ENCODE measurements at places on chromosomes 6 and 20.
A peak's percentile ranks its signal among the peaks of the same experiment; 100 is the strongest.

DNA sequence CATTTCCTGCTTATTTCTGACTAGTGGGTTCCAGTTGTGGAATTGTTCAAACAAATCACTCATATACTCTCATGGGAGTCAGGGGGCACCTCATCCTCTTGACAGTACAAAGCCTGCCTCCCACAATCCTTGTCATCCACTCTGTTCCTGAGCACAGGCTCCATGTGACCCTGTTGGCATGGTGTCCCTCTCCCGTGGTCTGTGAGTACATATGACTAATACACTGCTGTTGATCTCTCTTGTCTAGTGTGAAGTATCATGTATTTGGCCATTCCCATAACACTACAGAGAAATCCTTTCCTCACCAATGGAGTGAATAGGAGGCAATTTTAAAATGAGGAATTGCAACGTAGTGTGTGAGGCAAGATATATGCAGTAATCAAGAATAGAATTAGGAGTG lies 185.3 kb downstream of the OGFRL1 start:
- no peak for DNase-seq

- DNase-seq: no peak
Measured at GRCh38 chr6:138654715-138655634, 118.6 kb upstream of the CCDC28A start.

DNA sequence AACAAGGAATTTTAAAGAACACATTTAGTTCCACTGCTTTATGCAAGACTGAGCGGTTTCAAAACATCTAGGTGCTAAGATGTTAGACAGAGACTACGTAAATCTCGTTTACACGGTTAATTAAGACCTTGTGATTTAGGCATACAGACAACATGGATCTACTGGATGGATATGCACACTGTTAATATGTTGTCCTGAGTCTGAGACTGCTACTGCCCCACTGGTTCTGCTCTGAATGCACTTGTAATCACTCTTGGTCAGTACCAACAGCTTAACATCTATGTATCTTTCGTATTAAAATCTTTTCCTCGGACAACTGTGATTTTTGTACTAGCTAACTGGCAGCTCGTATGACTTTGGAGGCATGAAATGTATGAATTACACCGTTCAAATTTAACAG lies 3.1 kb downstream of the MAN1A1 start:
- no peak for DNase-seq

GRCh38 chr20:49976542-49976941 lies 6.2 kb upstream of the SNAI1 start:
- DNase-seq: no peak

DNA sequence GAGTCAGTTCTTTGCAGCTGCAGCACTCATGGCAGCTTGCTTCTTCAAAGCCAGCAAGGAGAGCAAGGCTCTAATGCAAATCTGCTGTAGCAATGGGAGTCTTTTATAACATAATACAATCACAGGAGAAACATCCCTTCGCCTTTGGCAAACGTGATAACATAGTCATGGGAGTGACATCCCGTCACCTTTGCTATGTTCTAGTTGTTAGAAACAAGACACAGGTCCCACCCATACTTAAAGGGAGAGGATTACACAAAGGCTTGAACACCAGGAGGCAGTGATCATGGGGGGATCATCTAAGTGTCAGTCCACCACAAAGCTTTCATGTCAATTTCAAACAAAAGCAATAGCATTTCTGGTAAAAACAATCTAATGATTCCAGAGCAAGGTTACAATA lies 40.1 kb upstream of the PHACTR2 start:
- no peak for DNase-seq

DNA sequence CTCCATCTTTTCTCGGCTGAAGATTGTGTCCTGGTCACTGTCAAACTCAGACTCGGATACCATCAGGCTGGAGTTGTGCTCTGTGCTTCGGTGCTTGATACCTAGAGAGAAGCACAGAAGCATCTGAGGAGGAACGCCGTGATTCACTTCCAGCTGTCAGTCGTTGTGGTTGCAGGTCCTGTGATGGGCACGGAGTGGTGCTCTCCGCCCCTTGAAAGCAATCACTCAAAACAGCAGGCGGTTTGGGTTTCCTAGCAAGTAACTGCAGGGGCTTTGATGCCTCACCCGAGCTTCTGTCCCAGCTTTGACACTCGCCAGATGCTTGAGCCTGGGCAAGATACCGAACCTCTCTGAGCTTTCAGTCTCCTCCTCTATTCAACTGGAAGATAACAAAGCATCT lies 52.5 kb downstream of the ALDH5A1 start:
- DNase-seq: peak; percentile 38

- no peak for DNase-seq
Measured at GRCh38 chr6:150256618-150257272, 112.1 kb upstream of the IYD start.

DNA sequence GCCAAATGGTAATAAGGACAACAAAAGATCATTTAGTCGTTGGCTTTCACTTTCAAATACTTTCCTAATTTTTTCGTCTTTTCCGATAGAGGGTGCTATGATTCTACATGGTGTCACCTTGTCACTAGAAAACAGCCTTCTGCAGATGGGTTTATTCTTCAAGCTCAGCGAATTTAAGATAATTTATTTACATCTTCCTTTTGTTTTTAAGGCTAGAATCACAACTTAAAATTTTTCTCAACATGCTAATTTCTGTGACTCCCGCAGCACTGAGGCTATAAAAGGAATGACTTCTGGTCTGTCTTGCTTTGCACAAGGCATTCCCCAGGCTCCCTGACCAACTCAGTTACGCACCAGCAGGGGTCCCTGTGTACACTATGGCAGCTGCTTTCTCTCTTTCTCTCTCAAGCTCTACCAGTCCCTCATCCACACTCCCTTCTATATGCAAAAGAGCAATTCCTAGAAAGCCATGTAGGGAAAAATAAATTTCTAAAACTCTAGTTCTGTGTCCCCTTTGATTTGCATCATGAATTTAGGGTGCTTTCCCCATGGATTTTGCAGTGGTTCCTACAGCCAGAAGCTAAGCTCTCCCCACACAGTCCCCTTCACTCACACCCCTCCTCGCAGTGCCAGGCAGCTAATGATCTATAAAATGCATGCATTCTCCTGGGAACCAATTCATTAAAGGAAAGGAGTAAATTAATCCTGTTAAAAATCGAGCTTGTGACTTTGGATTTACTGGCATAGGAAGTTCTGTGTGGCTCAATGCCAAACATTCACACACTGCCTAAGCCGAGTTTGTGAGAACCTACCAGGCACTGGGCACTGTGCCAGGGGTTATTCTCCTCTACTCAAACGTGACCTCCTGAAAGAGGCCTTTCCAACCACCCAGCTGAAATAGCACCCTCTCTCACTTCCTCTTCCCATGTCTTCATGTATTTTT lies 74.5 kb downstream of the DCDC2 start:
- no peak for DNase-seq

GRCh38 chr6:131949909-131950766 lies 1.0 kb downstream of the CCN2 start:
- DNase-seq: no peak

DNA sequence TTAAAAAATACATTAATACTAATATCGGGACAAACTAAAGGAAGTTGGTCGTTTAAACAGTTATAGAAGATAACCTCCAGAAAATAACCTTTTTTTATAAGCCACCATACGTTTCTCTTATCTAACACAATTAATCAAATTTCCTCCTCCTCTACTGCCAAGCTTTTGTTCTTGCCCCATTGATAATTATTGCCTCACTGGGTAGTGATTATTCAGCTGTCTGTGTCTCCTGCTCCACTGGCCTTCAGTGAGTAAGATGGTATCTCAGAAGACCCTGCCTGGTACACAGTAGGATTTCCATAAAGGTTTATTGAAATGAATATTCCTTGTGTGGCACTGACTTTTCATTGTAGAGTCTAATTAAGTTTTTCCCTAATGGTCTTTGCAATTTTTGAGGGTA lies 165.5 kb upstream of the SCGN start:
- DNase-seq: no peak

DNA sequence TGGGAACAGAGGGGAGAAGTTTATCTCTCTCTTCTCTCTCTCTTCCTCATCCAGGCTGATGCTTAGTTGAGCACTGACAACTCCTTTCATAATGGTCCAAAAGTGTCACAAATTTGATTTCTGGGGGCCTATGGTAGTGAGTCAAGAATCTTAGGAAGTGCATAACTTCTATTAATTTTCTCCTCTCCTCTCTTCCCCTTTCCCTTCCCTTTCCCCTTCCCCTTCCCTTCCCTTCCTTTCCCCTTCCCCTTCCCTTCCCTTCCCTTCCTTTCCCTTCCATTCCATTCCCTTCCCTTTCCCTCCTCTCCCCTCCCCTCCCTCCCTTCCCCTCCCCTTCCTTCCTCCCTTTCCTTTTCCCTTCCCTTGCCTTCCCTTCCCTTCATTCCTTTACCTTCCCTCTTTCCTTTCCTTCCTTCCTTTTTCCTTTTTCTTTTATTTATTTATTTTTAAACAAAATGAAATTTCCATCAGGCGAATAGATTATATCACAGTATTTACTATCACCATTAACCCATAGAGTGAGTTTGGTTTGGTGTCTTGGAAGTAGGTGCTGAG lies 56.9 kb upstream of the JAG1 start:
- DNase-seq: no peak

DNA sequence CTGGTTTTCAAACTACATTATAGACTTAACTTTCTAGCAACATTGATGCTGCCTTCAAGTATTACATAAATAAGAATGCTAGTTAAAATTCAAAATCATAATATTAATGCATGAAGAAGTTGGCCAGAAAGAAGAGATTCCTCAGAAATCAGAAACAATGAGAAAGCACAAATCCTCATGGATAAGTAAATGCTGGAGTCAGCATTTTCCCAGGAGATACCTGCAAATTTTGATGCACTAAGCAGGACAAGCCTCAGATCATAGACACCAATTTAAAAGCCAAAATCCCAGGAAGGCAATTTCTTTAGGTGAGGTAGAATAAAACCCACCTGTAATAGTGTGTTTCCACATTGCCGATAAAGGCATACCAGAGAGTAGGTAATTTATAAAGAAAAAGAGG lies 305.2 kb upstream of the TBX18 start:
- no peak for DNase-seq

DNA sequence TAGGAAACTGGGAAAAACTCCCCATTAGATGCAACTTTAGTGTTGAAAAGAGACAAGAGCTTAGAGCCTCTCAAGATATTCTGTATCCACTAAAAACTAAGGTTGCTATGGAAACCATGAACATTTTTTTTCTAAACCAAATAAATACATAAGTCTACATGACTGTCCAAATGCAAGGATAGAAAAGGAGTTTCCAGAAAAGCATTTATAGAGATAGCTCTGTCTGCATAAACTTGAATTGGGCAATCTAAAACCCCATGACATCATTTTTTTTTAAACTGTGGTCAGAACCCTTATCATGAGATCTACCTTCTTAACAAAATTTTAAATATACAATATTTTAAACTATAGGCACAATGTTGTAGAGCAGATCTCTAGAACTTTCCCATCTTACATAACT lies 36.4 kb upstream of the FAM83B start:
- no peak for DNase-seq
